ENCODE measurements at places on chromosomes 7 and 10.

- no peak for DNase-seq
These were observed 610.7 kb downstream of the DNAJB6 start for GRCh38 chr7:157947504-157947903.

GRCh38 chr7:134565643-134566136 lies 16.8 kb downstream of the AKR1B15 start:
- DNase-seq = no peak

DNA sequence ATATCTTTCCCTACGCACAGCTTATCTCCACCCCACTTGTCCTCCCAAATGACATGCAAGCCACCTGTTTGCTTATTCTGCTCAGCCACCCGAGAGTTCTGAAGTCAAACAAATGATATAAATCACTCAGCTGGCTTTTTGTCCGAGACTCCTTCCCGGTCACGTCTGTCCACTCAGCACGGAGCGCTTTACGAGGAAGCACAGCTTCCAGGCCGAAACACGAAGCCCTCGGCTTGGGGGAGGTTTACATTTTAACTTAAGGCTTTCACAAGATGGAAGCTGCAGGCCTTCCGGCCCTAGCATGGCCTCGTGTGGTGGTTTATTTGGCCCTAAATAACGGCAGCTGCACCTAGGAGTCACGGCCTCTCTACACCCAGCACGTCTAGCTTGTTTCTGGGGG lies 60.1 kb upstream of the GNA12 start:
- no peak for DNase-seq

DNA sequence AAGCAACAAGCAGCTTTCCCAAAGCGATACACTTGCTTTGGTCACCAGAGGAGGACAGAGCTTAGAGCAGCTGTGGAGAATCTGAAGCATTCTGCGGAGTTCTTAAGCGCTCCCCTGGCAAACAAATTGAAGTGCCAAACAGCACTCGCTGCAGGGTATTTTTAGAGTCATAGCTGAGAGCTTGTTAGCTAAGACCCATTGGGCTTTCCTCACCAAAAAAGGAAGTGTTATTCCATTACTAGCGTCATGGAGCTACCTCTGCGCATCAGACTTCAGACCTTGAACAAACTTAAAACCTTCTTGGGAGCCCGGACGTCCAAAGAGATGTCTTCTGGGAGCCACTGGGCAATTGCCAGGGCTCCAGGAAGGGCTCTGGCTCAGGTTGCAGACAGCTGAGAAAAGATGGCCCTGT lies 23.2 kb upstream of the BMPR1A start:
- DNase-seq = no peak

DNA sequence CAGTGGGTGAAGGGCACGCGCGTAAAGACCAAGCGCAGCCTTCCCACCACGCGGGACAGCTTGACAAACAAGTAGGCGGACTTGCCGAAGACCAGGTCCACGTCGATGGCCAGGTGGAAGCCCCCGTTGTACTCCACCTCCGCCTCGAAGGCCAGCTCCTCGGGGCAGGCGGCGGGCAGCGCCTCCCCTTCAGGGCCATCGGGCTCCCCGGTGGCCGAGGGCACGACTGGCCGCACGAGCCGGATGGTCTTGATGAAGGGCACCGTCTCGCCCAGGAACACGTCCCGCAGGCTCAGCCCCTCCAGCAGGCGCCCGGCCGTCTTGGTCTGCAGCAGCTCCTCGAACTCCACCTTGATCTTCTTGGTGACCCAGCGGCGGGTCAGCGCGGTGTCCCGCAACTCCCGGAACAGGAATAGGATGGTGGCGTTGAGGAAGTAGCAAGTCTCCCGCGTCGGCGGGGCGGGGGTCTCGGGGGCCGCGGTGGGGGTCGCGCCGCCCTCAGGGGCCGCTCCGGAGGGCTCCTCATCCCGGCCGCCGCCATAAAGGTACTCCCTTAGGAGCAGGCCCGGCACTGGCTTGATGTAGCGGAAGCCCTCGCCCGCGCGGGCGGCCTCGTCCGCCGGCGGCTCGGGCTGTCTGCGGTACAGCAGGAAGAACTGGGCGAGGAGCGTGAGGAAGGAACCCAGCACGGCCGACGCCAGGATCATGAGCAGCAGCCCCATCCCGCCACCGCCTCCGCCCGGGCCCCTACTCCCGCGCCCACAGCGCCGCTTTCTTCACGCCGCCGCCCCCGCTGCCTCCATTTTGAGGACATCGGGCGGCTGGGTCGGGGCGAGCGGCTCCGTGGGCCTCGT lies 507 bp downstream of the PDZD8 start:
- peak; percentile 38 for DNase-seq

DNA sequence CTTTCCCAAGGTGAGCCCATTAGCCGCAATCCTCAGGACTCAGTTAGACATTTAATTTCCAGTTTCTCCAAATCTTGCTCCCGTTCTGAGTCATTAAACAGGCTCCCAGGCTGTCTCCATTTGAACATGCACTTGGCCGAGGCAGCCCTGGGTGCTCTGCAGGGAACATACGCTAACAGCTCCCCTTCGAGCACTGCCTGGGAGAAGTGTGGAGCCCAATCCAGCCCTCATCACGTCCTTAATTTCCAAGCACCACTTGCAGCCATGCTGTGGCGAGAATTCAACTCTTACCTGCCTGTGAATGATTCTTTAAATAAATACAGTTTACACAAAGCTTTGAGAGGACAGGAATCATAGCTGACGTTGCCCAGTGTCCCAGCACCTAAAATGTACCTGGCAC lies 218.2 kb downstream of the CCSER2 start:
- DNase-seq = no peak

GRCh38 chr7:12728192-12728538 lies 40.7 kb downstream of the ARL4A start:
- DNase-seq = peak; percentile 90

DNA sequence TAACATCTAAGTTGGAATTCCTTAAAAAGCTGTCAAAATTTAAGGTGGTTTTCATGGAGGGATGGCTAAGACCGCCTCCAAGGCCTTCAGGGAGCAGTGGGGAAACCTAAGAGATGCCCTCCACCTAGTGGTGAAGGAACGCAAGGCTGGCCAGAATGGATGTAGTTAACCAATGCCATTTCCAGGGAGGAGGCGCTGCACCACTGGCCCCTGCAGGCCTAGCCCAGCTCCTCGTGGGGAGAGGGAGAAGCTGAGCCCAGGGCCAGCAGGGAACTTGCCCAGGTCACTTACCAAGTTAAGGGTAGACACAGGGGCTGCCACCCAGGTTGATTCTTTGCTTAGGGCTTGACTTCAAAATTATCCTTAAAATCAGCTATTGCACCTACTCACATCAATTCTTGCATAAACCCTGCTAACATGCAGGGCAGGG lies 32.0 kb downstream of the FIGNL1 start:
- DNase-seq = peak; percentile 75

DNA sequence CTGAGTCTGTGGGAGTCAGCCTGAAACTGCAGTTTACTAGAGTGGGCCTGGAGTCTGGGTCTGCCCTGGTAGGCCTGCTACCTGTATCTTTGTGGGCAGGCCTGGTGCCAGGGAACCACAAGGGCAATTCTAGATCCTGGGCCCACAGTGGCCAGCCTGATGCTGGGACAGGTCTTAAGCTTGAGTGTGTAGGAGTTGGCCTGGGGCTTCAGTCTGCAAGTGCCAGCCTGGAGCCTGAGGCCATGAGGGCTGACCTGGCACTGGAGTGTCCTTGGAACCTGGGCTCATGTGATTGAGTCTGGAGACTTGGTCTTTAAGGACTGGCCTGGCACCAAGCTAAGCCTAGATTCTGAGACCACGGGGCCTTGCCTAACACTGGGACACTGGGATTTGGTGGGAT lies 245.7 kb upstream of the TEX47 start:
- no peak for DNase-seq

DNA sequence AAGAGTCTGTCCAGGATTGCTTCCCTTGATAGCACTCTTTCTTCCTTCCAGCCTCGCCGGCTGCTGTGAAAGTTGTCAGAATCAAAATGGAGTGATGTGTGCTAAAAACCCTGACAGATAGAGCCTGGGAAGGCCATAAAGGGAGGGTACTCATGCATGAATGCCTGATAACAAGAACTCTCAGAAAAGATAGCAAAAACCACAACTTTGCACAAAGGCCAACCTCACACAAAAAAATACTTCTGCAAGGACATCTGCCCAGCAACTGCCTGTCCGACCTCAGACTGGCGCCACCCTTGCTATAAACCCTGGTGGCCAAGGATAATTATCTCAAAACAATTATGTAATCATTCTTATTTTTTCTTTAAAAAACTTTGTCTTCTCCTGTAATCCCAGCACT lies 133.2 kb upstream of the SVIL start:
- no peak for DNase-seq

GRCh38 chr7:95491201-95491600 lies 5.5 kb downstream of the ASB4 start:
- no peak for DNase-seq

GRCh38 chr10:128463991-128464760 lies 338.0 kb upstream of the MKI67 start:
- peak; percentile 5 for DNase-seq

DNA sequence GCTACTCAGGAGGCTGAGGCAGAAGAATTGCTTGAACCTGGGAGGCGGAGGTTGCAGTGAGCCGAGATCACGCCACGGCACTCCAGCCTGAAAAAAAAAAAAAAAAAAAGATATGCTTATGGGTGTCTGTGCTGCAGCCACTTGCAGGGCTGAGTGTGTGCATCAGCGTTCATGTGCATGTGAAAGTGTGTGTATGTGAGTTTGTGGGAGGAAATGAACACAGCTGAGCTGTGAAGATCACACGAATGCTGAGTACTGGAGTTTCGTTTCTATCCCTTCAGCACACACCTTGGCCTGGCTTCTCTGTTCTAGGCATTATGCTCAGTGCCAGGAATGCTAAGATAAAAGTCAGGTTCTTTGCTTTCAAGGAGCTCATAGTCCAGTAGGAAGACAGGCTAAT lies 12.0 kb upstream of the SVOPL start:
- DNase-seq = no peak

Measured in kidney capillary endothelial cell (primary cell).